ENCODE measurements at places on chromosomes 7 and 10. TPM values are rescaled to one million over a fixed set of nuclear protein-coding genes. Genes with fewer than 3 reads are reported as not detected.

The SUGCT gene
- 1.2 TPM for total RNA-seq

GRCh38 chr7:151137076-151137675 lies 30.3 kb downstream of the GBX1 start:
- no peak overlapping the region for H3K4me3 ChIP-seq
- no peak overlapping the region for H3K27ac ChIP-seq
- H3K4me1 ChIP-seq, result peaks cover 17% of the 10 kb centered on the region
- DNase-seq, result peak; percentile 38

The DDX21 gene
- 39.9 TPM for total RNA-seq

DNA sequence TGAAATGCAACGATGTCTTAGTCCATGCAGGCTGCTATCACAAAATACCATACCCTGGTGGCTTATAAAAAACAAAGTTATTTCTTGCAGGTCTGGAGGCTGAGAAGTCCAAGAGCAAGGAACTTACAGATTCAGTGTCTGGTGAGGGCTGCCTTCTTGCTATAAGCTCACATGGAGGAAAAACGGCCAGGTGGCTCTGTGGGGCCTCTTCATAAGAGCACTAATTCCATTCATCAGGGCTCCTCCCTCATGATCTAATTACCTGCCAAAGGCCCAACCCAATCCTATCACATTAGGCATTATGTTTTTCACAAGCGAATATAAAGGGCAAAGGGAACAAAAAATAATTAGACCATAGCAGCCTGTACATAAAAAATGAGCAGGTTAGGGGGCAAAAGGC lies 35.4 kb downstream of the PAPSS2 start:
- H3K27ac ChIP-seq, result no peak overlapping the region
- H3K27me3 ChIP-seq, result no peaks in the 10 kb centered on the region
- DNase-seq, result no peak
- H3K4me1 ChIP-seq, result no peaks in the 10 kb centered on the region

The RASSF4 gene
- total RNA-seq, result 137 TPM

DNA sequence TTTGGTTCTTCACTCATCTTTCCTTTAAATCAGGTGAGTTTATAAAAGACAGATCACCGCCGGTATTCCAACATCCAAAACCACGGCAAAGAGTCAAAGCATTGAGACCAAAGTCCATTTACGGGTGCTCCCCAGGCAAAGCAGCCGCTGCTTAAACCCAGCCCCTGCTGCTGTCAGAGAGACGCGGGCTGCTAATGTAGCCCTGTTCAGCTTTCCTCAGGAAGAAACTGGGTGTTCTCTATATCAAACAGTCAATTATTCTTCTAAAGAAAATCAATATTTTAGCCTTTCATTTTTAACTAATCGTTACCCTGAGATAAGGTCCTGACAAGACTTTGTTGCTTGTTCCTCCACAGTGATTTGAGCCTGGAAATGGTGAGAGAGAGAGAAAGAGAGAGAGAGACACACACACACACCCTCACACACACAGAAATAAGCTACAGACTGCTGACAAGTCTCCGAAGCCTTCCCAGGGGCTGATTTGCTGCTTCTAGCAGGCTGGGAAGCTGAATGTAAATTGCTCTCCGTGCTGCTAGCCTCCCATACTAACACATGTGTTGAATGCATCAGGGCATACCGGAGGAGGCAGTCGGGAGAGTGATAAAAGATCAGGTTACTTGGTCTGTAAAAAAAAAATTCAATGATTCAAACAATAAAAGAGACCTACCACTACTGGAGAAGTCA lies 183.0 kb upstream of the ANK3 start:
- H3K27ac ChIP-seq, result peak overlapping the region; percentile 98
- peaks cover 1% of the 10 kb centered on the region for H3K36me3 ChIP-seq
- H3K4me1 ChIP-seq, result peaks cover 14% of the 10 kb centered on the region
- H3K27me3 ChIP-seq, result peaks cover 1% of the 10 kb centered on the region
- peak overlapping the region; percentile 94 for H3K4me3 ChIP-seq

DNA sequence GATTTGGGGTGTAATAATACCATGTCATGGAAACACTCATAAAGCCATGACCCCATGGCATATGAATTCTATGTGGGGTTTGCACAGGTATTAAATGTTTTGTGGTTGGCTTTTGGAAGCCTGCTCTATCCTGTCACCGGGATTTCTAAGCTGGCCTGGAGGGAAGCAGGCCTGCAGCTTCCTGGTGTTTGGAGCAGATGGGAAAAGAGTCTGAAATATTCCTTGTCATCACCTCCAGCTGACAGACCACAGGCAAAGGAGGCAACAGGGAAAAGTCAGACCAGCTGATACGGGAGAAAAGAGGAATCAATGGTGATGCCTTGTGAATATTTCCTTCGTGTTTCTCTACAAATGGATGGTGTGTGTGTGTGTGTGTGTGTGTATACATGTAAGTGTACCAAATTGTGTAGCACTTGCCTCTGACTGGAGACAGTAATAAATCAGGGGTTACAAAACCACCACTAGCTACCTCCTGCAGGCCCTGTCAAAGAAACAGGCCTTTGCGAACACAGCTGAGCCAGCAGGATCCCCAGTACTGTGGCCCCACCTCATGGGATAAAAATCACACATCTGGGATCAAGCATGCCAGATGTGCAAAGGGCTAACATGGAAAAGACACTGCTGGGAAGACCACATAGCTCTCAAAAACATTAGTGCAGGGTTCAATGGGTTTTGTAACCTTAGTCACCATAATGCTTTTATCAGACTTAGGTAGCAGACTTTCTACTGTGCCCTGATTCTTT lies 120.8 kb upstream of the HPS1 start:
- no peaks in the 10 kb centered on the region for H3K36me3 ChIP-seq
- no peak for DNase-seq
- H3K4me1 ChIP-seq, result no peaks in the 10 kb centered on the region
- no peaks in the 10 kb centered on the region for H3K27me3 ChIP-seq

- no peaks in the 10 kb centered on the region for H3K4me1 ChIP-seq
- DNase-seq, result no peak
- H3K4me3 ChIP-seq, result no peak overlapping the region
- no peak overlapping the region for H3K27ac ChIP-seq
- peaks cover 6% of the 10 kb centered on the region for H3K36me3 ChIP-seq
- peaks cover 1% of the 10 kb centered on the region for H3K27me3 ChIP-seq
These were observed 333.4 kb upstream of the MYO3A start for GRCh38 chr10:25600651-25601050.

The SPDYE18 gene
- total RNA-seq, result 1.1 TPM

DNA sequence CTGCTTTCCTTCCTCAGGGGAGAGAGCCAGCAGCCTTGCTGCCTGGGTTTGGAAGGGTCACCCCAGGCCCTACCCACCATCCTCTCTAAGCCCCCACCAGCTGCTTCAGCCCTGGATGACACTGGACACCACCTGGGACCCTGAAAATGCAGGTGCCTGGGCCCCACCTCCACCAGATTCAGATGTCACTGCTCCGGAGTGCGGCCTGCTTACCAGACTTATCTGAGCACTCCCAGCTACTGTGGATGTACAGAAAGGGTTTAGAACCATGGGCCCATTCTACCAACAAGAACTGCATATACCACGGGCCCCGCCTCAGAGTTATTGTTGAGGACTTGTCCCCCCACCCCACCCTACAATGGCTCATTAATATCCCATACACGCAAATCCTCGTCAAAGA lies 172.3 kb downstream of the PTPRN2 start:
- peaks cover 10% of the 10 kb centered on the region for H3K27me3 ChIP-seq
- H3K4me1 ChIP-seq, result peaks cover 4% of the 10 kb centered on the region
- H3K4me3 ChIP-seq, result no peak overlapping the region
- no peak for DNase-seq

DNA sequence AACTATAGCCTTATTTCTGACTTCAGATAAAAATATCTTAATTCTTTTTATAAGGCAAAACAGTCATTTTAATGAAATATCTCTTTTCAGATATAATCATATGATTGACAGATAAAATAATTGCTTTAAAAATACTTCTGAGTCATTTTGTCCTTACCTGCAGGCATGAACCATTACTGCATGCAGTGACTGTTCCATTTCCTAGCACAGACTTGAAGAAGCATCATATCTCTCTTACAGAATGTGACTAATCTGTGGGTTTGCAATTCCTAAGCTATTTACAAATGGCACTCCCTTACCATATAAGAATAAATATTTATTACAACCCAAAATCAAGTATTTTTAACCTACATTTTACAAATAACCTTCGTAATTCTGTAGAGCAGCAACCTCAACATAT lies 120.7 kb downstream of the SRPK2 start:
- H3K4me3 ChIP-seq, result peak overlapping the region; percentile 89
- peaks cover 57% of the 10 kb centered on the region for H3K4me1 ChIP-seq
- DNase-seq, result no peak
- no peaks in the 10 kb centered on the region for H3K36me3 ChIP-seq

The CHAT gene
- 15.4 TPM for total RNA-seq

DNA sequence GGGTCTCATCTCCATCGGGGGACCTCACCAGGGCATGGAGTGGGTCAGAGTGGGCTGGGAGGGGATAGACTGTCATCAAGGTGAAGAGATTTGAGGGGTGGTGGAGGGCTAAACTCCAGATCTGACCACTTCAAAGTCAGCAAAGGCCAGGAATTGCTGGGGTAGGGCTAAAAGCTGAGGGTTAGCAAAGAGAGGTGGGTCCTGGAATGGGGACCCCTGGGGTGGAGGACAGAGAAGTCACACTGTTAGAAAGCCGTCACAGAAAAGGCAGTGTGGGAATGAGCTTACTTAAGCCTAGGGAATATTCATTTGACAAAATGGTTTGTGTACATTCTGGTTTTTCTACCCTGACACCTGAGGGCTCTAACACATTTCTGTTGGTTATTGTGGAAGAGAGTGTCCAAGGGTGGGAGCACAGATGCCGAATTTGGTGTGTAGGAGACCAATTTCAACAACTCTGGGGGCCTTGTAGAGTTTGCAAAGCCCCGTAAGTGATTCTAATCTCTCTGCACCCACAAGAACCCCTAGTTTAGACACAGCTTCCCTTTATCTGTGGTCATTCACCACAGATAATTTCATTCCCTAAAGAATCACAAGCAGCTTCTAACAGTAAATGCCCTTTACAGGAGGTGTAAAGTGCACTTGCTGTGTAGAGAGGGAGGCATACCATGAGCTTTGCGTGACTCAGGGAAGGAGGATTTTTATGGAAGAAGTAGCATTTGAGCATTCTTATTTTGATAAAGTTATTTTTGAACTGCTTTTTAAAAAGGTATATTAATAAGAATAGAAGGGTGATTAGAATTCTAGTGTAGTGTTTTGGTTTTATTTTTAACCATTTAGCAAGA lies 6.4 kb downstream of the FBH1 start:
- H3K27me3 ChIP-seq, result peaks cover 2% of the 10 kb centered on the region
- H3K4me1 ChIP-seq, result peaks cover 6% of the 10 kb centered on the region
- H3K27ac ChIP-seq, result no peak overlapping the region
- DNase-seq, result no peak

DNA sequence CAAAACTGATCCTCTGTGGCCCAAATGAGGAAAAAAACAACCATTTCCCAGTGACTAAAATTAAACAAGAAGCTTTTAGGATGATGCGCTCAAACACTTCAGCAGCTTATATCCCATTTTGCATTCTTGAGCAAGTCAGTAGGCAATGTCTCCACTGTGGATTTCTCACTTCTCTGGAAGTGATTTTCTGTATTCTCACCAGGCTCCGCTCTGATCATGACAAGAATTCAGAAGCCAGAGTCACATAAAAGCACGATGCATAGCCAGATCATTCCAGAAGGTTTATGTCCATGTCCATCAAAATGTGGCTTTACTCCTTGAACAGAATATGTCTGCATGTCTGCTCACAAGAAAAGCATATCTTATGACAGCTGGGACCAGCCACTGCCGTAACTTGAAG lies 481.4 kb downstream of the ADRA2A start:
- no peaks in the 10 kb centered on the region for H3K4me1 ChIP-seq
- no peak for DNase-seq
- no peaks in the 10 kb centered on the region for H3K27me3 ChIP-seq
- H3K36me3 ChIP-seq, result no peaks in the 10 kb centered on the region

GRCh38 chr7:110281362-110281761 lies 809.6 kb upstream of the LRRN3 start:
- no peak overlapping the region for H3K27ac ChIP-seq
- H3K4me1 ChIP-seq, result no peaks in the 10 kb centered on the region
- H3K4me3 ChIP-seq, result no peak overlapping the region
- H3K27me3 ChIP-seq, result no peaks in the 10 kb centered on the region
- H3K36me3 ChIP-seq, result no peaks in the 10 kb centered on the region
- DNase-seq, result no peak

The PANK1 gene
- total RNA-seq, result 16.7 TPM

DNA sequence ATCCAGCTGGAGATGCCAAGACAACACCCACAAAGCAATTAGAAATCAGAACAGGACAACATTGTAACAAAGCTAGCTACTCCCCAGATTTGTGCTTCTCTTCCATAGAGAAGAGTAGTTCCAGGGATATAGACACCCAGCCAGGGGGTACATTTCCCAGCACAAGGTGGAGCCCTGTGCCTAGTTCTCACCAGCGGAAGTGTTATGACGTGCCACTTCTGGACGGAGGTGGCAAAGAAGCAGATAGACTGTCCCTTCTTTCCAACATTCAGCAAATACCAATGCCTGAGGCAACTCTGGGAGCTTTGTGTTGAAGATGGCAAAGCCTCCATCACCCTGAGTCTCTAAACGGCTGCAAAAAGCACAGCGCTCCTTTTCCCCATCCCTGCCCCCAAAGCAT lies 23.4 kb upstream of the GSAP start:
- no peaks in the 10 kb centered on the region for H3K36me3 ChIP-seq
- no peak overlapping the region for H3K4me3 ChIP-seq
- no peak for DNase-seq
- H3K27me3 ChIP-seq, result peaks cover 1% of the 10 kb centered on the region

DNA sequence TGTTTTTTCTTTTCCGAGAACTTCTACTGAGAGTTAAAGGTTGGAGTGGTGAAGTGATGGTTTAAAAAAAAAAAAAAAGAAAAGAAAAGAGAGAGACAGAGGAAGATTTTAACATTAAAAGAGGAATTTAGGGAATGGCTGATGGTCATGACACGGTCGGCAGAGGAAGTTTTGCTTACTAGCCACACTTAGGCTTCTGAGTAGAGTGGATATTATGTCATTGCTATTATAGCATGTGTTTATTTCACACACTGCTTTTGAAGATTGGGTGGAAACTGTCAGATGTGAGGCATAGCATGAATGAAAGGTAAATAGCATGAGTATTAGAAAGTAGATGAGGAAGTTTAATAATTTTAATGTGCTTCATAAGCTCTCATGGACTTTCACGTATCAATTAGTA lies 2.5 kb downstream of the KAT6B start:
- peaks cover 2% of the 10 kb centered on the region for H3K27me3 ChIP-seq
- no peak overlapping the region for H3K27ac ChIP-seq
- no peak for DNase-seq

DNA sequence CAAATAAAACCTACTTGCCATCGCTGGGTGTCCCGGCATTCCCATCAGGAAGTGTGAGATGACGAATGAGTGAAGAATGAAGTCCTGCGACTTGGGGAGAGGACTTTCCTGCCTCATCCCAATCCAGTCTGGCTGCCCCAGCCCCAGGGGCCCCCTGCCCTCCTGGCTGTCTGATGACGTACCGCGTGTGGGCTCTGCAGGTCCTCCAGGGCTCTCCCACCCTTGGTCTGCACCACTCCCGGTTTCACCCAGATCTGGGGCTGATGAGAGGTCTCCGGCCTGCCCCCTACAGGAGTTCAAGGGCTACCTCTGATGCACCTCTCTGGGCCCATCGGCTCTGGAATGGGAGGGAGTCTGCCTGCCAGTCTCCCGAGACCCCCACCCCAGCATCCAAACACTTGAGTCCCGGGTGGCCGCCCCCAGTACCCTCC lies 9.8 kb downstream of the ATP6V1F start:
- no peak overlapping the region for H3K4me3 ChIP-seq
- no peaks in the 10 kb centered on the region for H3K36me3 ChIP-seq
- H3K27me3 ChIP-seq, result peaks cover 14% of the 10 kb centered on the region
- peaks cover 8% of the 10 kb centered on the region for H3K4me1 ChIP-seq
- no peak overlapping the region for H3K27ac ChIP-seq

The ASB10 gene
- total RNA-seq, result not detected

The TRDMT1 gene
- total RNA-seq, result 8.9 TPM
